ENCODE measurements at places on chromosomes 7 and 10.

DNA sequence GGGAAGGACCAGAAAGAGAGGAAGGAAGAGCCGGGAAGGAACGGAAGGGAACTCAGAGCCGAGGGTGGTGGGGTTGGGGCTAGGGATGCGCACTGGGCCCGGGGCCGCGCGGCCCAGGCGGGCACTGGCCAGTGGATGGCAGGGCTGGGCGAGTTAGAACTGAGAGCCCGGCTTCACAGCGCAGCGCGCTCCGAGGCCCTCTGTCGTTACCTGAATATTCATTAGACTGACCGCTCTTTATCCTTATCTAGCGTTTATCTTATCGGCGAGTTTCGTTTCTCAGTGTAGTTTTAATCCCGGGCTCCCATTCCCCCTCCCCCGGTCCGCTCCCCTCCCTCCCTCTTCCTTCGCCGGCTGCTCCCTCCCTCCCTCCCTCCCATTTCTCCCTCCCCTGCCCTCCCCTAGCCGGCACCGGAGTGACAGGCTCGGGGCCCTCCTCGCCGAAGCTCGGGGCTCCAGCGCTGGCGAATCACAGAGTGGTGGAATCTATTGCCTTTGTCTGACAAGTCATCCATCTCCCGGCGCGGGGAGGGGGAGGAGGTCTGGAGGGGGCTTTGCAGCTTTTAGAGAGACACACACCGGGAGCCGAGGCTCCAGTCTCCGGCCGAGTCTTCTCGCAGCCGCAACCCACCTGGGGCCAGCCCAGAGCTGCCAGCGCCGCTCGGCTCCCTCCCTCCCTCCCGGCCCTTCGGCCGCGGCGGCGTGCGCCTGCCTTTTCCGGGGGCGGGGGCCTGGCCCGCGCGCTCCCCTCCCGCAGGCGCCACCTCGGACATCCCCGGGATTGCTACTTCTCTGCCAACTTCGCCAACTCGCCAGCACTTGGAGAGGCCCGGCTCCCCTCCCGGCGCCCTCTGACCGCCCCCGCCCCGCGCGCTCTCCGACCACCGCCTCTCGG is at the start of gene PAX2:
Gene PAX2, plus strand, starts transcription at position 596 of the 895 bp plus-strand sequence. CDS start 679 bp downstream, outside the sequence.
- no peak for DNase-seq

DNA sequence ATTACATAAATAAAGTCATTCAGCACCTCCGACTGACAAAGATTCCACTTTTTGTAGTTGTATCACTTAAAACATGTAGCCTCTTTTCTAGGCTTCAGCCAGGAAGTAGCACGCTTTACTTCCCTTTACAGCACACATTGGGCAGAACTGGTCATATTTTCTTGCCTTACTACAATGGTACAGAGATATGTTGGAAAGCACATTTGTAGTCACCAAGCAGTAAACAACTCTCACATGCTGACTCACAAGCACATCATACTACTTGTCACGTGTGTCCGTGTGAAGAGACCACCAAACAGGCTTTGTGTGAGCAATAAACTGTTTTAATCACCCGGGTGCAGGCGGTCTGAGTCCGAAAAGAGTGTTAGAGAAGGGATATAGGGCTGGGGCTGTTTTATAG is 1071.8 kb downstream of the DNAJB9 start:
- DNase-seq = no peak

DNA sequence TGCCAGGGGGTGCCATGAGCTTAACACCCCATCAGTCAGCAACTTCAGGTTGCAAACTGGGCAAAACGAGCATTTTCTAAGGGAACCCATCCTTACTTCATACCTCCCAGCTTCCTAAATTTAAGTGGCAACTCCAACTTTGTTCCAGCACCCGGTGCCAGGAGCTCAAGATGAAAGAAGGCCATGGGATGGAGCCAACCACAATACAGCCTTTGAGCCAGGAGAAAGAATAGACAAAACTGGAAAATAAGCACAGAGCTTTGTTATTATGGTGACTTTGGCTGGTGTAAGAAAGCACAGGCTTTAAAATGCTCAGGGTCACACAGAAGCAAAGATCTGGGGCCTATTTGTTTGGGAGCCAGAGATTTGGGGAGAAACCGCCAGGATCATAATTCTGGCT is 388.7 kb upstream of the MGMT start:
- no peak for DNase-seq

- no peak for DNase-seq
Measured at GRCh38 chr10:121310151-121310711, 288.0 kb downstream of the FGFR2 start.

DNA sequence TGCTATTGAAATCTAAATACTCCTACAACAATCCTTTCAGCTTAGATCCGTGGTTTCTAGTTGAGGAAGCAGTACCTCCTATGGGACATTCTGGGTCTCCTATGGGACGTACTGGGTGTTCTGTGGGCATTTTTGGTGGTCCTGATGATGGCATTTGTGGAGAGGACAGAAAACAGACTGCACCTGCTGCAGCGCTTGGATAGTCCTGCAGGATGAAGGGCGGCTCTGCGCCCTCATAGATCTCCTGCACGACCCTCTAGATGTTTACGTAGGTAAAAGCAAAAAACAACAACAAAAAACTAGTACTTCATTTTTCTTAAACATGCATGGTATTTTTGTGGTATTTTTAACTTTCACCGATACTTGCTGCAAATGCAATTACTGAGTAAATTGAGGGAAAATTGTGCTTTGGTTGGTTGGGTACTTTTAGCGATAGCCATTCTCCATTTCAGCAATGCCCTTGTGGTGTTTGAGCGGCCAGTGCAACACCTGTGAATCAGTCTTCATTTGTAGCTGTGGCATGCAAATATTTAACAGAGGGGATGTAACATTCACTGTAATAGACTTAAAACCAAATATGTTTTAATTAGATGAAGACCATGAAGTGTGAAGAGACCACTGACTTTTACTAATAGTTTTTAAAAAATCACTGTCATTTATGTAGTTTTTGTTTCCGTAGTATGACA is 461.2 kb downstream of the SDK1 start:
- DNase-seq = no peak

DNA sequence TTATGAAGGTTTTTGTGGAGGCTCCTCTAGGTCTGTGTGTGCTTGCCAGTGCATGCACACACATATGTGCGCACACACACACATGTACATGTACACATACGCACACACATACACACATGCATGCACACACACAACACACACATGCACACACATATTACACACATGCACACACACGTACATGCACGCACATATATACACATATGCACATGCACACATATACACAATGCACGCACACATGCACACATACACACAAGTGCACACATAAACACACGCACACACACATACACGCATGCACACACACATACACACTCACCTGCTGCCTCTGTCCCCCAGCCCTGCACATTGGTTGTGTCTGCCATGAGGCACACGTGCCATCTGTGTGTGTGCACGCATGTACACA is 66.3 kb downstream of the NEURL1 start:
- DNase-seq = no peak

- DNase-seq = no peak
Measured at GRCh38 chr7:2734084-2734686, 46.2 kb downstream of the AMZ1 start.

DNA sequence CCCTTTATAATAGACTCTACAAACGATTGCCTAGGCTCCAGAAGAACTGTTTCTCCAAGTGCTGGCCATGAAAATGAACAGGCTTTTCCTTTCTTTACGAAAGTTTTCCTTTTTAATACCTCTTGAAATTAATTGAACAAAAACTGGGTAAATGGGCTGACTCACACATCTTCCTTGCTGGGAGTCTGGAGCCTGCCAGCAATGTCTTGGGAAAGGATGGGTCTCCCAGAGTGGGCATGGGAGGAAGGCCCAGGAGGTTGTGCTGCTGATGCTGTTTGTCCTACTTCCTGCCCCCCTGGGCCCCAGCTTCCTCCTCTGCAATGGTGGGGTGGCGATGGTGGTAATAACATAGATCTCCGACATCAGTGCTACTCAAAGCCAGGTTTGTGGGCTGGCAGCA is 174.1 kb downstream of the RPS24 start:
- DNase-seq = no peak

DNA sequence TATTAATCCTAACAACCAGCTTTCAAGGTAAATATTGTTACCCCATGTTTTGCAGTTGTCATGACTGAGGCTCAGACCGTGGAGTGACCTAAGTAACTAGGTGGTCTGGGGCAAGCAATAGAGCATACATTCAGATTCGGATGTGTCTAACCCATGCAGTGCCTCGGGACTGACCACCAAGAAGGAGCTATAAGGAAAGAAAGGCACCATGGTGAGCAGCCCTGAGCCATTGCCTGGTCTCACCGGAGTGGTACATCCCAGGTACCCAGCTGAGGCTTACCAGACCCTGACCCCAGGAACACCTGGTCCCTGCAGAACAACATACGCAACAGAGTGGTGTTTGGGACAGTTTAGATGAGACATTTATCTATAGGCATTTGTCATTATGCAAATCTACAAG is 175.5 kb upstream of the ZMIZ1 start:
- DNase-seq = no peak

DNA sequence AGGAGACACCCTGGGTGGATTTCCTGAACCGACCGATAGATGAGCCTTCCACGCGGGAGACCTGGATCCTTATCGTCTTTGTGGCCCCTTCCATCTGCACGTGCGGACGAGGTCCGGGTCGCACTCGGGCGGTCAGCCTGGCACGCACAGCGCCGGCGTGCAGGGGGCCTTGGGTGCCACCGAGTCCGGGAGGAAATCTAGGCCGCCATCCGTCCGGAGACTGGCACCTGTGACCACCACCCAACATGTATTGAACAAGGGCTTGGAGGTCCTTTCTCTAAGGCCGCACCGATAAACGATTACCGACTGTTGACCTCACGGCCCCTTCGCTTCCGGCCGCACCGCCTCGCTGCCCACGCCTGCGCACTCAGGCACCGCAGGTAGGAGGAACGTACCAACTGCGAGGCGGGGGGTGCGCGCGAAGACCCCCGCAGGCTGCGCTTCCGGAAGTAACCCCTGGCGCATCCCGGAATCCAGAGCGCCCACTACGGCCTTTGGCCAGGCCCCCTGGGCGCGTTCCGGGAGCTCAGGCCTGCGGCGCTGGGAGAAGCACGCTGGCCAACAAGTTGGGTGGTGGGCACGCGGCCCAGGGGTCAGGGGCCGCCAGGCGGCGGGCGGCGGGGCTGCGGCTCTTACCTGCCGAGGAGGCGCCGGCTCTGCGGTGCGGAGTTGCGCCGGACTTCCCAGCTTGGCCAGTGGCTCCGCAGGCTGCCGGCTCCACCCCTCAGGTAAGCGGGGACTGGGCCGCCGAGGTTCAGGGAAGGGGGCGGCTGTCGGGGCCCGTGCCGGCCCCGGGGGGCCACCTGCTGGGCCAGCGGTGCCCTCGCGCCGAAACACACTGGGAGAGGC is at the start of the genes ACTR3C and LRRC61:
Gene ACTR3C, minus strand, starts transcription at position 713 of the 849 bp plus-strand sequence. CDS start 28,249 bp downstream, outside the sequence.
Gene LRRC61, plus strand, starts transcription at position 523 of the 849 bp plus-strand sequence. CDS start 13,507 bp downstream, outside the sequence.
- DNase-seq = peak; percentile 63

Data from activated CD4-positive, alpha-beta T cell treated with anti-CD3 and anti-CD28 coated beads, Interleukin-2, amount 10 ng/mL, durations not matched to agents 7 days and 5 days (primary cell).